LoVo (cell line): ENCODE measurements at places on chromosomes 2 and 18.

DNA sequence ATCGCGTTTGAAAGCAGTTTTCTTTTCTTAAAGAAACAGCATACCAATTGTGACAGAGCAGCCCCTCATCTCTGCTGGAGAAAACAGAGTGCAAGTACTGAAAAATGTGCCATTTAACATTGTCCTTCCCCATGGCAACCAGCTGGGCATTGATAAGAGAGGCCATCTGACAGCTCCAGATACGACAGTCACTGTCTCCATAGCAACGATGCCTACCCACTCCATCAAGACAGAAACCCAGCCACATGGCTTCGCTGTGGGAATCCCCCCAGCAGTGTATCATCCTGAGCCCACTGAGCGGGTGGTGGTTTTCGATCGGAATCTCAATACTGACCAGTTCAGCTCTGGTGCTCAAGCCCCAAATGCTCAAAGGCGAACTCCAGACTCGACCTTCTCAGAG is 9.5 kb downstream of the GRHL1 start:
- no peak for DNase-seq

DNA sequence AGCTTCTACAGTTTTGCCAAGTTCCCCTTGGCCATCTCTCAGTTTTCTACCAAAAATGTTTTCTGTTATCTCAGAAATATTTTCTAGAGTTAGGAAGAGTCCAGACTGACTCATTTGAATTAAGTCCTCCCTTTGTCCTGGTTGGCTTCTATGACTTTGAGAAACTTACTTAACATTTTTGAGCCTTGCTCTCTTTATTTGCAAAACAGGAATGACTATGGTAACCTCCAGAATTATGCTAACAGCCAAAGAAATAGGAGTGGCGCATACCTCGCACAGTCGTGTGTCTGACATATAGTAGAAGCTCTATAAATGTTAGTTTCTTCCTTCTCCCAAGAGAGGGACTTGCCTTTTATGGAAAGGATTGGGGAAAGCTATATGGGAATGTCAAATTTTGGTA is 841.1 kb downstream of the TSN start:
- DNase-seq: no peak

DNA sequence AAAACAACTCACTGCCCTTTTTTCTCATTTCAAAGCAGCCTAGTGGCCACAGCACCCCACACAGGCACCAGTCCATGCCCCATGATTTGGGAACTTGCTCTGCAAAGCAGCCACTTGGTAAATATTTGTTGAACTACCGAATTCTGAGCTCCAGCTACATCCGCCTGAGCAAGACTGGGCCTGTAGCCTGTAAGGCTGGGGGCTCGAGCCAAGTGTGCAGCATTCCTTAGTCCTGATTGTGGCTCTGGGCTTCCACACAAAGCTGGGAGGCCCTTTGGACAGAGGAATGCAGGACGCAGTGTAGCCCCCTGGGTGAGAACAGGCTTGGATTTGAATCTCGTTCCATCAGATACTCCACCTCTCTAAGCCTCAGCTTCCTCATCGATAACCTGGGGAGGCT is 88.4 kb downstream of the ACTR2 start:
- DNase-seq: no peak

DNA sequence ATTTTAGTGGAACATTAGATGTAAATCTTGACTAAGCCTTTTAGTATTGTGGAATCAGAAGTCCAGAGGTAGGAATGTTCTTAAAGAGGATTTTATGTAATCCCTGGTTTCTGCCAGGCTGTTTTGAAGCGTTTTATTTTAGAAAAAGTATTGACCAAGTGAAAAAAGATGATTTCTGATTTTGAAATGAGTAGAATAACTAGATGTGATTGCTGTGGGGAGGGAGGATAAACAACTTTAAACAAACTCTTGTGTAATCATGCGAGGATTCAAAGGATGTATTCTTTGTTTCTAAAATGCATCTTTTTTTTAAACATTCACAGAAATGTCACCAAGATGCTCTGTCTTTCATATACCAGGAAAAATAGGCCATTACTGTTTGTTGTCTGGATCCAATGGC is 53.9 kb downstream of the PHLPP1 start:
- DNase-seq: no peak

- DNase-seq: no peak
These were observed 366.1 kb downstream of the EN1 start for GRCh38 chr2:118481299-118481698.

GRCh38 chr2:15334644-15335326 is 226.3 kb downstream of the NBAS start:
- no peak for DNase-seq

DNA sequence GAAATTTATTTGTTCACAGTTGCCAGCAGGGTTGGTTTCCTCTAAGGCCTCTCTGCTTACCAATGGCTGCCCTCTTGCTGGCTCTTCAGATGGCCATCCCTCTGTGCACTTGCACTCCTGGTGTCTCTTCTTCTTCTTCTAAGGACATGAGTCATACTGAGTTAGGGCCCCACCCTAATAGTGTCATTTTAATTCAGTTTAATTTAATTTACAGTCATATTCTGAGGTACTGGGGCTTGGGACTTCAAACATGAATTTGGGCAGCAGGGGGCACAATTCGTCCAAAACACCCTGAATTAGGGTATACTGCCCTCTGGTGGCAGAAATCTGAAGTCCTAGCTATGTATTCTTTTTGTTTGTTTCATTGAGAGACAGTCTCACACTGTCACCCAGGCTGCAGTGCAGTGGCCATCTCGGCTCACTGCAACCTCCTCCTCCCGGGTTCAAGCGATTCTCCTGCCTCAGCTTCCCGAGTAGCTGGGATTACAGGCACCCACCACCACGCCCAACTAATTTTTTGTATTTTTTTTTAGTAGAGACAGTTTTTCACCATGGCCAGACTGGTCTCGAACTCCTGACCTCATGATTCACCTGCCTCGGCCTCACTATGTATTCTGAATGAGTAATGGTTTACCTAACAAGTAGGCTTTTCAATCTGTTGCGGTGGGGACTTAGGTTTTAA is 19.8 kb downstream of the SLC4A1AP start:
- DNase-seq: peak; percentile 85

DNA sequence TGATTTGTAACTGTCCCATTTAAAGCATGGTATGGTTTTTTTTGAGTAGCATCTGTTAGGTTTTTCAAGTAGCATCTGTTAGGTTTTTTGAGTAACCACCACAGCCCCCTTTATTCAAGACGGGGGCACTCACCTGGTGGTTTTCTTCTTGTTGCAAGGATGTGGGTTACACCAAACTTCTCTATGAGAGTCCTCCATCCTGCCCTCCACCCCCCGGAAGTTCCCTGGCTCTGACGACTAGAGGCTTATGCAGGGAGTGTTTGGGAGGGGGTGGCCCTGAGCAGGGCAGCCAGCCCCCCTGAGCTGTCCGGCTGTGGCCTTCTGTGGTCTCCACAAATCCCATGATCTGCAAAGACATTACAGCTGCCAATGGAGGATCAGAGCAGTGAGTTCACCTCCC is 39.3 kb downstream of the MTCL1 start:
- DNase-seq: no peak

DNA sequence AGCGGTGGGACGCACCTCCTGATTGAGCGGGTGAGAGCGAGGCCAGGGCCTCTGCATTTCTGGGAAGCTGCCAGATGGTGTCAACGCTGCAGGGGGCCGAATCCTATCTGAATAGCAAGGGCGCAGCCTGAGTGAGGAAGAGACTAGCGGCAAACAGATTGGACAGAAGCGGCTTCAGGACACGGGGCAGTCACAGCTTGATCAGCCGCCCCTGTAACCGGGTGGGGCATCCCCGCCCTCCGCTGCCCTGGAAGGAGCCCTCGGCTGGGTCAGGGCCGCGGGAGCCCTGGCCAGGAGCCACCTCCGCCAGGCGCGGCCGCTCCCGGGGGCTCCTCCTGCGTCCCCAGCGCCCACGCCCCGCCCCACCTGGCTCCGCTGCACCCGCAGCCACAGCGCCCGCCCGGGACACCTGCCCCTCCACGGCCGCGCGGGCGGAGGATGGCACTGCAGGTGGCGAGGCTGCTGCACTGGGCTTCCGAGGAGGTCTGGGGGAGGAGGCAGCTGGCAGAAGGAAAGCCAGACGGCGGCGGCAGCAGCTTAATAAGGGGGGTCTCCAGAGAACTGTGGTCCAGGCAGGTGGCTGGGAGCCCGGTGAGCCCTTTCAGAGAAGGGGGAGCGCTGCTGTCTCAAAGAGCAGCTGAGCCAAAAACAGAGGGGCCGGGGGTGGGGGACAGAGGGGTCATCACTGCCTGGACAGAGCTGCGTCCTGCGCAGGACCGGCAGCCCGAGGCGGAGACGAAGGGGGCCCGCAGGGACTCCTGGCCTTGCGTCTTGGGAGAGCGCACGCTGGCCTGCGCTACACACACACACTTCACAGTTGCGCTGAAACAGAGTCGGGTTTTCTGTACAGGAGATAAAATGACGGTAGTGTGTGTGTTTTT is 18.8 kb upstream of the SOX11 start:
- DNase-seq: no peak

DNA sequence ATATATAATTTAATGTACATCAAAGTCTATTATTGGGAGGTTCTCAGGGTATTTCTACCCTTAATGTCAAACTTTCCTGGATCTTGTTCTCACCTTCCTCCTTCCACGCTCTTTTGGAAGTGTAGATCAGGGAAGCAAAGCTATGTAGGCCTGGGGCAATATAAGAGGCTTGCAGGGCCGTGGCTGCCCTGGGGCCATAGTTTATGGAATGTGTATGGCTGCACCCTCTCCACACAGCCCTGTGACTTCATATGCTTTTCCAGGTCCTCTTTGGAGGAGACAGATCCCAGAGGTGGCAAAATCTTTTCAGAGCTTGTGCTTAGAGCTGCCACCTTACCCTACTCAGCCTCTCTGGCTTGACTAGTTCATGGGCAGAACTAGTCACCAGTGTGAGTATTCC is 82.9 kb downstream of the PLB1 start:
- DNase-seq: no peak

GRCh38 chr2:217979151-217979811 is 23.5 kb downstream of the TNS1 start:
- DNase-seq: no peak

GRCh38 chr18:6198585-6198984 is 216.1 kb downstream of the L3MBTL4 start:
- no peak for DNase-seq

- DNase-seq: peak; percentile 12
These were observed 26.1 kb downstream of the SLC39A10 start for GRCh38 chr2:195683174-195683573.

DNA sequence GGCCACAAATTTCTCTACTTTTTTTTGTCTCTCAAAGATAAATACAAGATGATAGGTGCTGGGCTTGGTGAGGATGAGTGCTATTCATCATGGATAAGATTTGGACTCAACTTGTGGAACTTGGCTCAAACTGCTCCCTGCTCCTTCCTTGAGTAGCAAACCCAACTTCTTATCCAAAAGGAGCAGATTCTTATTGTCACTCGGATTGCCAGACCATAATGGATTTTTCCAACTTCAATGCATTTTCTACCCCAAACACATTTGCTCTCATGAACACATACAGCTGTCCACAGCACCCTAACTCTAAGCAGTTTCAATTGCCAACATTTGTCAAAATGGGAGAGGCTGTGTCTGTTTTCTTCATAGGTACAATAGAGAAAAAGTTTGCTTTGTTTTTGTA is 99.5 kb upstream of the APCDD1 start:
- DNase-seq: no peak

GRCh38 chr2:83969085-83969484 is 490.0 kb downstream of the SUCLG1 start:
- no peak for DNase-seq

GRCh38 chr2:106552921-106553320 is 65.8 kb downstream of the CD8B2 start:
- DNase-seq: no peak

- DNase-seq: no peak
These were observed 797.1 kb downstream of the SLC4A3 start for GRCh38 chr2:220424561-220424960.

GRCh38 chr2:26485725-26486418 is 7.9 kb upstream of the OTOF start:
- no peak for DNase-seq

DNA sequence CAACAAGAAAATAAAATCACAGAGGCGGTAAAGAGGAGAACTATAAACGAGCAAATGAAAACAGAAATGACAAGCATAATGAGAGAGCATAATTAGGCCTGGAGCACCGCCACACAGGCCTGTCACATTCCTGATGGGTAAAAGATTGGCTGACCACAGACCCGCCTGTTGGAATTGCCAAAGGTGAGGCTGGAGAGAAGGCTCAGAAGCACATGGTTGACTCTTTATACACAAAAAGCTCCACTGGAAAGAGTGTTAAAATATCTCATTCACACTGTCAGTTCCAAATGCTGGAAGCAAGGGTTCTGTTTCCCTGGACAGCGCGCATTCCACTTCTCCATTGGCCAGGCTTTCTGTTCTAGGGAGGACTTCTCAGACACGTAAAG is 5.9 kb upstream of the LGALSL start:
- no peak for DNase-seq

DNA sequence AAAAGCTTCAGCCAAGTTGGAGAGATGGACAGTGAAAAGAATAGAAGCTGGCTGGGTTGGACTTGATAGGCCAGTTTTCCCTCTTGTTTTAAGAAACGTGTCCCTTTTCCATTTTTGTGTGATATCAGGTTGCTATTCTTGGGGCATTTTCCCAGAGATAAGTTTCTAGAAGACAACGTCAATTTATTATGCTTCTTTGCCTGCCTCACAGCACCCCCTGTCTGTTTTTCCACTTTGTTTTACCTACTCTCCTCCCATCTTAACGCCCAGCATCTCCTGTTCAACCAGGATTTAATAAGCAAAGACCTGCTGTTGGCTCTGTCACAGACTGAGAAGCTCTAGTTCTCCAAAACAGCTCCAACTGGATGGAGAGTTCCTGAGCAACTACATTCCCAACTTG is 317.8 kb upstream of the ZNF521 start:
- no peak for DNase-seq

DNA sequence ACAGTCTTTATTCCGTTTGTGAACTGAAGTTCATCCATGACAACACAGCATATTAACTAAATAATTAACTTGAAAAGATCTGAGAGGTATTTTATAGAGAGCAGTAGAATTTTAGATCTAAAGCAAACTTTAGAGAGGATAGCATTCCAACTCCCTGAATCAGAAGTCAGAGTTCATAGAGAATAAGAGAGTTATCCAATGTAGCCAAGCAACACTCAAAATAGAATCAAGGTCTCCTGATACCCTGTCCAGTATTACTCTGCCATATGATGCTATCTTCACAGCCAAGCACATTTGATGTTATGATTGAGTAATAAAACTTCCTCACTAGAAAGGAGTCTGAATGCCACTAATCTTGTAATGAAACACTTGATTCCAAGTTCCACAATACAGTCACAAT is 55.5 kb downstream of the RIT2 start:
- DNase-seq: no peak

- peak; percentile 14 for DNase-seq
These were observed 13.3 kb downstream of the ATF2 start for GRCh38 chr2:175154661-175155082.

DNA sequence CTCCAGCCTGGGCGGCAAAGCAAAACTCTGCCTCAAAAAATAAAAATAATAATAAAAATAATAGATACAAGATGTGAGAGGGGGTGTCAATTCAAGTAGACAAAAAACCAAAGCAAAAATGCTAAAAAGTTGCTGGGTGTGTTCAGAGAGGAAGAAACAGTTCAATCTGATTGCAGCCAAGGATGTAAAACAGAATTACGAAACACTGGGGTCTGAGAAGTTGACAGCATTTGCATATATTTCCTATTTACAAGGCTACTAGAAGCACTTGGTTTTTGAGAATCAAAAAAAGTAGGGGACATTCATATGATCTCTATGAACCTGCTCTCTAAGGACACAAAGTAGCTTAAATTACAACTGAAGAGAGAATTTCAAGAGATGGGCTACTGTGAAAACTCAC is 7.6 kb downstream of the TRIP12 start:
- no peak for DNase-seq
